HCEC 1CT (cell line): ENCODE measurements at places on chromosomes 7 and 10.
A peak's percentile ranks its signal among the peaks of the same experiment; 100 is the strongest.

GRCh38 chr7:988426-988911 lies 5.5 kb downstream of the CYP2W1 start:
- no peak for DNase-seq

GRCh38 chr10:27644307-27644939 lies 101.2 kb downstream of the MKX start:
- DNase-seq = no peak

DNA sequence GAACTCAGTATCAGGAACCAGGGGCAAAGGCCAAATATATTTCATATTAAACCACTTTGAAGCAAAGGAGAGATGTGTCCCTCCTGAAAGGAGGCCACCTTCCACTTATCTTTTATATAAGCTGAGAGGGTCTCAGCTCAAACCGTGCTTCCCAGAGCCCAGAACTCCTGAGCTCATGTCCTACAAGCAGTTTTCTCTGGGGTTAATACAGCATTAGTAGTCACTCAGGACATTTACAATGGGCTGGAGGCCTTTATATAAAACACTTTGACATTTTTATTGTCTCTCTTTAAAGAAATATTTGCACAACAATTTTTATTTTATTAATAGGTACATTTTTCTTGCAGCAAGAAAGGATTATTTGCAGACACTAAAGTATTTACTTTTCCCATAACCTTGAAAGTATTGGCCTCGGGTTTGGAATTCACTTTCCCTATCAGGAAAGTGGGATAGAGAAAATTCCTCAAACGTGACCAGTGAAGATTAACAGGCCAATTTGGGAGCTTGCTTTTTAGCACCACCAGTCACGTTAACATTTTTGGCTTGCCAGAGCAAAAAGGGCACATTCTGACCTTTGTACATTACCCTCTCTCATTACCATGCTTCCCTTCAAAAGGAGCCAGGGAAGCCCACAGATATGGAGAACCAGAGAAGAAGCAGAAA lies 464.9 kb upstream of the NRP1 start:
- no peak for DNase-seq

GRCh38 chr10:108586424-108586823 lies 1336.9 kb downstream of the XPNPEP1 start:
- no peak for DNase-seq

GRCh38 chr7:22730921-22731654 lies 4.1 kb downstream of the IL6 start:
- DNase-seq = peak; percentile 78

- no peak for DNase-seq
Measured at GRCh38 chr10:126872768-126873167, 32.5 kb upstream of the DOCK1 start.

DNA sequence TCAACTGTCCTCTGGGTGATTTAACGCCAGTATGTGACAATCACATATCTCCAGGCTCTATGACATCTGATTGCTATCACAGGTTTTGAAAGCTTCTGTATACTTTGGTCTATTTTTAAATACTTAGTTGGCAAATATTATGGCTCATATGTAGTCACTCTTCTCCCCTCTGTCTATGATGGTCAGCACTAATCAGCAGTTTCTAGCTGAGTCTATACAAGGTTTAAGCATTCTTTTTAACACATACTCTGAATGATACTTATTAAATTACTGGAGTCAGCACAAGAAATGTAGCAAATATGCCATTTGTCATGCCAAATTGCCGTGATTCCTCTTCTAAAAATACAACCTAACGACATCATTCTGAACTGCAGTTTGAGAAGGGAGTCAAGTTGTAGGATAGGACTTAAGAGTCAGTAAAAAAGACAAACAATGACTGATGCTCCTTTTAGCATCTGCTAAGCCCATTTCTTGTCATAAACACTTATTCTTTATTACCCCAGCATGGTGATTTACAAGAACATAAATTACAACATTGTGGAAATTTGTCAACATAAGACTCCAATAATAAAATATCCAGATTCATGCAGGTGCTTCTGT lies 947.8 kb downstream of the XPNPEP1 start:
- DNase-seq = no peak

GRCh38 chr7:102991540-102992214 lies 78.9 kb downstream of the LRRC17 start:
- DNase-seq = peak; percentile 97

DNA sequence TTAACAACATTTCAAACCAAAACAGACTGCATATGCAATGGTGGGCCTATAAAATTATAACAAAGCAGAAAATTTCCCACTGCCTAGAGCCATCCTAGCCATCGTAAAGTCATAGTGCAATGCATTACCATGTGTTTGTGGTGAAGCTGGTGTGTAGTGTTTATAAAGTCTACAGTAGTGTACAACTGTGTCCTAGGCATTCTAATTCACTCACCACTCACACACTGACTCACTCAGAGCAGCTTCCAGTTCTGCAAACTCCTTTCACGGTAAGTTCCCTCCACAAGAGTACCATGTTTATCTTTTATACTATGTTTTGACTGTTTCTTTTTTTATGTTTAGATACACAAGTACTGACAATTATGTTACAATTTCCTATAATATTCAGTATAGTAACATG lies 1104.1 kb upstream of the PHF14 start:
- DNase-seq = no peak

- no peak for DNase-seq
Measured at GRCh38 chr10:125217990-125218675, 57.8 kb upstream of the CTBP2 start.

DNA sequence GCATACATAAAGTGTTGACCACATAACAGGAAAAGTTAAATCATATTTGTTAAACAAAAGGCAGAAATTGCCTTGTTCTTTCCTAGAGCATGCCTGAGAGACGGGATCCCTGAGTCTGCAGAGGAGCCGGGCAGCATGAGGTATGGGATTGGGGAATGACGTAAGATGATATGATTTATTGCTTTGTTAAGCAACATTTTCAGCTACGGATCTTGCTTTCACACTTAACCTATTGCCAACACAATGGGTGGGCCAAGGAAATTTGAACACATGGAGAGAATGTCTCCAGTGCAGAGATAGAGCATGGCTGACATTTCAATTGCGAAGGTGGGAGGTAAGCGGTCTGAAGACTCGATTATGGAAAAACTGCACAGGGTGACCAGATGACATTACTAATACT lies 76.7 kb downstream of the EMX2 start:
- no peak for DNase-seq

GRCh38 chr10:57161157-57161556 lies 800.1 kb upstream of the ZWINT start:
- no peak for DNase-seq

- DNase-seq = peak; percentile 92
Measured at GRCh38 chr7:92809760-92810573, 26.4 kb downstream of the CDK6 start.
